ENCODE measurements at places on chromosomes 4 and X.

- no peak for DNase-seq
Observed at GRCh38 chr4:141609243-141609642, 27.1 kb upstream of the IL15 start.

DNA sequence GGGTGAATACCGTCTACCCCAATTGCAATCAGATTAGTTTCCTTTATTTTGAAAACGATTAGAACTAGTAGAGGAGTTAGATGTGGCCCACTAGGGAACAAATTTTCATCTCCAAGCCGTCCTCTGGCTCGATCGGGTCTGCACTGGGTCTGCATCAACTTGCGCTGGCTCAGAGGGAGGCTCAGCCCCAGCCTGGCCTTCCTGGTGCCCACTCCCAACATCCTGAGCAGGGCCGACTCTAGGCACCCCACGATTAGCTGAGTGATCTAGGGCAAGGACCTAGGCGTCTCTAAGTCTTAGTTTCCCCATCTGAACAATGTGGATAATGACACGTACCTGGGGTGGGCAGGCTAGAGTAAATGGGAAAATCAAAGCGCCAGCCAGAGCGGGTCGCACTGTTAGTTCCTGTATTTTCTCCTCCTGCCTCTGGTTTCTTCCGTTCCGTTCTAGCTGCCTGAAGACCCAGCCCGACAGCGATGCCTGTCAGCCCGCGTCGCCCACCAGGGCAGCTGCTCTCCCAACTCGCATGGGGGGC, 7.7 kb upstream of the HAND2 start:
- peak; percentile 55 for DNase-seq

DNA sequence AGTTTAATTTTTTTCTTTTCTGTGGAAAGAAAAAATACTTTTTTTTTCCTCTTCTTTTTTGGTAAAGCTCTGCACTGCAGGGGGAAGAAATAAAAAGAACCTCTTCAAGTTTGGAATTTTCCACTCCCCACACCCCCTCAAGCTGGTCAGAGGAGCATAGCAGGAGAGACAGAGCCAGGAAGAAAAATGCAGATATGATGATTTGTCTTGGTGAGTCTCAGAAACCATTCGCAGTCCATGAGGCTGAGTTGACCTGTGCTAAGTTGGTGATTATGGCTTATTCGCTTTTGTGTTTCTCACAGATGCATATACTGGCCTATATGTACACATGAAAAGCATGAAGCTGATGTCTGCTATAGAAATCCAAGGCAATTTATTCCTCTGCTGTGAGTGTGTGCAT, 205.9 kb downstream of the LDB2 start:
- no peak for DNase-seq

DNA sequence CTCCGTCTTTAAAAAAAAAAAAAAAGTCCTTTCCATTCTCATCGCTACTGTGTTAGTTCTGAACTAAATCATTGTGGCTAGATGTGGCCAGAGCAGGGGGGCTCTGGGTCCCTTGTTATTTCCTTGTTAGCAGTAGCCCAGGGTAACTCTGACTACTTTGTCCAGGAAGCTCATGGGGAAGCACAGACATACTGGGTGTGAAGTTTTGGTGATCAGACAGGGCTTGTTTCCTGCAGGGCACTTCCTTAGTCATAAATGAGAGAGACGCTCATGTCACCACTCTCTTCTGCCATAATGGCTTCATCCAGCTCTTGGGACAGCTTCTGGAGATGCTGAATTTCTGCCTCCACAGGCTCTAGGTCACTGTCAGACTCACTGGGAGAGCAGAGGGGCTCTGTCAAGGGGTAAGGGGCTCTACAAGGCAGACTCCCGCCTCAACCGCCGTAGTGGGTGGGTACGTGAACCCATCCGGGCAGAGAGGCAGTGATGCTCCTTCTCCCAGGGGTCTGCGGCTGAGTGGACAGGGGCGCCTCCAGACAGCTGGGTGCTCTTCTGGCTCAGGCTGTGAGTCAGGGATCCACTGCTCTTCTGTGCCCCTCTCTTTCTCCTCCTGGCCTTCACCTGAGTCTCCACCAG, 12.9 kb downstream of the STIM2 start:
- DNase-seq = peak; percentile 98

GRCh38 chrX:39440799-39441284, 639.6 kb downstream of the MID1IP1 start:
- no peak for DNase-seq

GRCh38 chr4:126386512-126386911, 1071.8 kb downstream of the FAT4 start:
- DNase-seq = no peak

DNA sequence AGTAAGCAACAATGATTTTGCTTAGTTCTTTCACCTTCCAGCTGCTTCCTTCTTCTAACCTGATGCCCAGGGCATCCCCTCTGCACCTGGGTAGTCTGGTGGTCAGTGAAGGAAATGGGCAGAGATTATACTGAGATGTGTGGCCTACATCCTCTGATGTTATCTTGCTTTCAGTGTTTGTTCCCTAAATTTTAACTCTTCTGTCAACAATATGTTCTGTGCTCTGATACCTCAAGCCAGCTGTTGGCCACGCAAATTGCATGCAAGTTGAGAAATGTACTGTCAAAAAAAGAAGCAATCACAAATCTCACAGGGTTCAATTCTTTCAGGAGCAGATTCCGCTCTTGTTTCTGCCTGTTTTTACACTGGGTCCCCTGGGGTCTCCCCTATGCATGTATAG, 73.8 kb downstream of the FBXW7 start:
- DNase-seq = peak; percentile 85

DNA sequence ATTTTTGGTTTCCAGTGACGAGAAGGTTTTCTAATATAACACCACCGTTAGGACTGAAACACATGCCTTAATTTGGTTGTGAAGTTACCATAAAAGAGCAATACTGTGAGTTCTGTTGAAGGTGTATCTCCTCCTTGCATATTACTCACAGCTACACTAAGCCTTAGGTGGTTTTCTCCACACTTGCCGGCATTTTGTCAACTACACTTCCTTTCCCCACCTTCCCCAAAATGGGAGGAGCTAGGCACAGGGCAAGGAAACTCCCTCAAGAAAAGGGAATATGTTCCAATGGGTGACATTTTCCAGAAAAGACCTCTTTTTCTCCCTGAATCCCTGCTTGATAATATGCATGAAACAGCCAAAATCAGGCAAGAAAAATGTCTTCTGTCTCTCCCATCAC, 44.8 kb downstream of the RELL1 start:
- no peak for DNase-seq

DNA sequence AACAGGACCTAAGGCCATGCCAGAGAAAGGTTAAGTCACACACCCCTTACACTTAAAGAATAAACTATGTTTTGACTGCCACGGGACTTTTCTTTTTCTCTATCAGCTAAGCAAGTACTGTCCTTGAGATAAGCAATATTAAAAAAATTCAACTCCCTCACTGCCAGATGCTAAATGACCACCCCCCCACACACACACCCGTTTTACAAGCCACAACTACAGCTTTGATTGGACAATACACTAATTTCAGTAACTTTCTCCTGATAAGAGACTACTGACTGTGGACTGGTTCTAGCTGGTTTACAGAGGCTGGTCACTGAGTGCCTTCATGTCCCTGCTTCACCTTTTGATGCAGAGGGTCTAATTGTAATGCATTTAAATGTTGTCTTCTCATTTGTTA, 63.9 kb upstream of the HOPX start:
- no peak for DNase-seq

- DNase-seq = no peak
Observed at GRCh38 chrX:149161435-149162088, 343.5 kb downstream of the IDS start.

GRCh38 chr4:168805341-168805740, 204.7 kb downstream of the CBR4 start:
- DNase-seq = no peak

DNA sequence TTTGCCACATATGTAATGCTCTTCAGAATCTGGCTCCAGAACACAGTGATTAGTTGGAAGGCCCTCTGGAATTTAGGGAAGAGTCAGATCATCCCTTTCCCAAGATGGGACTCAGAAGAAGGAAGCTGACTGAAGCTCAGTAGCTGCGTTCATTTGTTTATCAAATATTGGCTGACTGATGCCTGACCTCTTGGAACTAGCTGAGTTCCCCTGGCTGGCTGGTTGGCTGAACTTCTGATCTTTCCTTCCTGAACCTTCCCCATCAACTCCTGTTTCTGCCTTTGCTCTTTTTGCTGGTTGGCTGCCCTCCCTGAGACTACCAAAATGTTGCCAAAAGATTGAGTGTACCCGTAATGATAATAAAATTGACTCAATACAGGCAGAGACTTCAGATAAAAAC, 866.5 kb upstream of the INTU start:
- no peak for DNase-seq

GRCh38 chr4:161817914-161818313, 345.9 kb downstream of the FSTL5 start:
- DNase-seq = no peak

GRCh38 chrX:47749185-47749967, 87.3 kb upstream of the ZNF81 start:
- DNase-seq = peak; percentile 26

- DNase-seq = no peak
Observed at GRCh38 chr4:78777576-78777940, 1.4 kb downstream of the BMP2K start.

DNA sequence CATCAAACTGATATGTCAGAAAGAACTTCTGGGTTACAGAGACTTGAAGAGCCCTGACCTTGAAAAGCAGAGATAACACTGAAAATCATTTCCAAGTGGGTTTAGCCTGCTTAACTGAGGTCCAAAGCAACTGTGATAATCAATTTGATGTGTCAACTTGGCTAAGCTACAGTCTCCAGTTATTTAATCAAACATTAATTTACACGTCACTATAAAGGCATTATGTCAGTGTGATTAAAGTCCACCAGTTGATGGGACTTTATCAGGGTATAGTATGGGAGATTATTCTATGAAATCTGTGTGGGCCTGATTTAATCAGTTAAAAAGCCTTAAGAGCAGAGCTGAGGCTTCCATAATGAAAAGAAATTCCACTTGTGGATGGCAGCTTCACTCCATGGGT, 69.1 kb upstream of the PRSS48 start:
- DNase-seq = no peak

GRCh38 chrX:68175562-68175961, 257.7 kb downstream of the OPHN1 start:
- no peak for DNase-seq

- no peak for DNase-seq
Observed at GRCh38 chr4:79823148-79823763, 249.8 kb downstream of the ANTXR2 start.

- peak; percentile 63 for DNase-seq
Observed at GRCh38 chr4:86891762-86892635, at the start of gene C4orf36. C4orf36 (minus strand) TSS chr4:86892422; CDS start chr4:86891520, 902 bp downstream.

DNA sequence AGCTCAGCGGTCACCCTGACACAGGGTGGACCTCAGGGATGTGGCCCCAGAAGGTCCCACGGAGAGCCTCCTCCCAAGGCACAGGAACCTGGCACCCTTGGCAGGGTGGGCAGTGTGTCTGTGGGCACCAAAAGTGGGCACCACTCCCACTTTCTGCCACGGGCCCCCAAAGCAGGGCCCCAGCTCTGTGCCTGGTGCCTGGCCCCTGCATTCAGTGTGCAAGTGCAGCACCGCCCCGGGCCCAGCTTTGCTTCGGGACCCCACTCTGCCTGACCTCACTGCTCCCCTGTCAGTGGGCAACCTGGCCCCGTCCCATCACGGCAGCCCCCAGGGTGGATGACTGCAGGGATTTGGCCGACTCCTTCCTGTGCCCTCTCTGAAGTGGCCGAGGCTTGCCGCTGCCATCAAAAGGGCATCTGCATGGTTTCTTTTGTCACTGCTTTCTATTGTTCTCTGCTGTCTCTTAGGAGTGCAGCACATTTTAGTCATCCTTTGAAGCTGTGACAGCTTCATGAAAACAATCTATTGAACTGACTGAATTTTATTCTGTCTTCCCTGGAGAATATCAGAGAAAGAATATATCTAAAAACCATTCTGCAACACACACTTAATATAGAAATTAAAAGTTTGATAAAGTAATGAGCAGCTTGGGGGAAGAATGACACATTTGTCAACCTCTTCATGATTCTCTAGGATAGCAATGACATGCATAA, 302.4 kb downstream of the FAM47B start:
- DNase-seq = no peak

- DNase-seq = no peak
Observed at GRCh38 chr4:113958766-113959538, 20.5 kb downstream of the ARSJ start.

DNA sequence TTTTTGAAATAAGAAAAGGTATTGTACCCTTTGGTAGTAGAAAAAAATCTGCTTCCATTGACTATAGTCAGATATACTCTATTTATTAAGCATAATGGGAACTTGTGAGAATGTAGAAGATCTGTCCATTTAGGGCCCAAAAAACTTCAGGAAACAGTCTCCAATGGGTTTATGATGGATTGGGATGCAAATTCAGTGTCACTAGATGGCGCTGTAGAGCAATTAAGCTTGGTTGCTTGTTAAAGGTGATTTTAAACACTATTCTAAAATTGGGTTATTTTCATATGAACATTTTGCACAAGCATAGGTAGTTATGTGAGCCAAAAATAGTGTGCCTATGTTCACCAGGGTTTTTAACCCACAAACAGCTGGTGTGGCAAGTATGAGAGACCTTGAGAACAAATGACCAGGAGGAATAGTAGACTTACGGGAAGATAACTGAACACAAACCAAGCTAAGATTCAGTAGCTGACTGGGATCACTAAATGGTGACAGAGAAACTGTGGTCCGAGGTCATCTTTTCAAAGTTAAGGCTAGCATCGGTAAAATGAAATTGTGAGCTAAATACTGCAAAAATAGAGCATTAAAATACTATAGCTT, 80.3 kb upstream of the LSM6 start:
- DNase-seq = peak; percentile 50

DNA sequence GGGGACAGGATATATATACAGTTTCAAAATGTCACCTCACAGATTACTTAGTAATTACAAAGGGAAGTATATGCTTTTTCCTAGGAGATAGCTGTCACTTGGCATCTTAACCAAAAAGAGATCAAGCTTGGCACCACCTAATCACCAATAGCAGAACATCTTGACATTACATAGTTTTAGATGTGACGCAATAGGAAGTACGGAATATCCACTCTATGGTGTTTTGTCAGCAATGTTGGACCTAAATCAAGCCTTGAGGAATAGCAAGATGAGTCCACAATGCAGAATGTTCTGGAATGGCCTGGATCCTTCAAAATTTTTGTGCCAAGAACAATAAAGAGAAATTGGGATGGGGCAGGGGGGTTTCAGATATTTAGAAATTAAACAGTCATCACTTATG, 1488.2 kb downstream of the FSTL5 start:
- DNase-seq = no peak

DNA sequence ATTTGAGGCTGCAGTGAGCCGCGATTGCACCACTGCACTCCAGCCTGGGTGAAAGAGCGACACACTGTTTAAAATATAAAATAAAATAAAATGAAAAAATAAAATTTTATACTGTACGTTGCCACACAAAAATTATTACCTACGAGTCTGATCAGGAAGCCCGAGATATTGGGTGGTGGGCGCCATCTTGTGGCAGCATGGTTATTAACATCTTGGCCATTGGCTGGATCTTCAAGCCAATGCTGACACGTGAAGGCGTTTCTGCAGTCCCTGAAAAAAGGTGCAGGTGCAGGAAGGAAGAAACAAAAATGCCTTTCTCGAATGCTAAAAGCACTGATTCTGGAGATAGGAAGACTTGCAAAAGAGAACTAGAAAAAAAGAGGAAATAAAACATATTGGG, 4.9 kb upstream of the TLR8 start:
- DNase-seq = peak; percentile 82

GRCh38 chr4:40688446-40689095, 58.9 kb upstream of the RBM47 start:
- no peak for DNase-seq
